ENCODE measurements at places on chromosomes 2 and 18. TPM values are rescaled to one million over a fixed set of nuclear protein-coding genes. Genes with fewer than 3 reads are reported as not detected.

GCG gene
- not detected for total RNA-seq

MITD1 gene
- total RNA-seq, result 28.8 TPM

CIB4 gene
- total RNA-seq, result not detected

DQX1 gene
- total RNA-seq, result not detected

EML4 gene
- total RNA-seq, result 49.5 TPM

GPR45 gene
- not detected for total RNA-seq

L3MBTL4 gene
- 1.3 TPM for total RNA-seq

MERTK gene
- total RNA-seq, result 6.6 TPM

ZAP70 gene
- total RNA-seq, result not detected

GALM gene
- 39.5 TPM for total RNA-seq

UGT1A4 gene
- total RNA-seq, result not detected

EFR3B gene
- total RNA-seq, result 0.51 TPM

PROM2 gene
- 0.26 TPM for total RNA-seq

CAPN14 gene
- total RNA-seq, result 0.17 TPM

PARD6G gene
- total RNA-seq, result 2.1 TPM

SLC16A14 gene
- 5.6 TPM for total RNA-seq

RBKS gene
- total RNA-seq, result 1.3 TPM

SPR gene
- 25.9 TPM for total RNA-seq

TXNDC2 gene
- not detected for total RNA-seq

TSPYL6 gene
- total RNA-seq, result not detected

CREB1 gene
- 47.4 TPM for total RNA-seq

RSAD2 gene
- total RNA-seq, result 1.7 TPM

SIX3 gene
- not detected for total RNA-seq

SCG2 gene
- total RNA-seq, result 0.66 TPM

All from fibroblast of lung (primary cell).